ENCODE measurements at places on chromosomes 1 and 21.
A peak's percentile ranks its signal among the peaks of the same experiment; 100 is the strongest.

GRCh38 chr1:209797978-209798639 lies 7.8 kb downstream of the IRF6 start:
- no peak for DNase-seq

DNA sequence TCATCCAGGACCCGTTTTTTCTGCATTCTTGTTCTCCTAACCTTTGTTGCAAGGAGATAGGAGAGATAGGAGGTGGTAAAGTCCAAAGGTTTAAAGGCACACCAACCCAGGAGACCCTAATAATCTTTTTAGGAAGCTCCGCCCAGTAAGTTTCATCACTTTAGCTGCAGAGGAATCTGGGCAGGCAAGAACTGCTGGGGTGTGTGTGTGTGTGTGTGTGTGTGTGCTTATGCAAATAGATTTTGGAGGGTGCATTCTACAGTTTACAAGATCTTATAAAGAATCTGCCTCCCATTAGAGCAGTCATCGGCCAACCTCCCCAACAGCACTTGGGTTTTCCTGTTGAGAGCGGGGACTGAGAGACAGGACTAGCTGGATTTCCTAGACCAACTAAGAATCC lies 3.9 kb upstream of the IL10 start:
- no peak for DNase-seq

GRCh38 chr1:12342401-12343003 lies 112.7 kb downstream of the VPS13D start:
- DNase-seq: no peak

- DNase-seq: no peak
These were observed 10.6 kb upstream of the S100A8 start for GRCh38 chr1:153401461-153401860.

- DNase-seq: no peak
These were observed 19.2 kb downstream of the ST6GALNAC3 start for GRCh38 chr1:76093522-76094312.

DNA sequence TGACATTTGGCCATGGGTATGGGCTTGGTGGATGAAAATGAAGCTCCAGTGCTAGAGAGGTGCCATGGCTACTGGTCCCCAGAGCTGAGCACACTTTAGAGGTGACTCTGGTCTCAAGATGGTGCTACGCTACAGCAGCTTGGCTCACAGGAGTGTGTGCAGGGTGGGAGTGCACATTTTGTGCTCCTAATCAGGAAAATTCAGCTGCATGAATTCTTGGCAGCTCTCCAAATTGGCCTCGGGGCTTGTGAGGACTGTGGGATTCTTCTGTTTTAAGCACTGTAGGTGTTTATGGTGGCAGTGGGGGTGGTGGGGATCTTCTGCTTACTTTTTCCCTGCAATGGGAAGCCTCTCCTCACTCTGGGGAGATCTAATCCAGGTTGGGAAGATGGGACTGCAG lies 17.3 kb upstream of the TIPRL start:
- DNase-seq: no peak

DNA sequence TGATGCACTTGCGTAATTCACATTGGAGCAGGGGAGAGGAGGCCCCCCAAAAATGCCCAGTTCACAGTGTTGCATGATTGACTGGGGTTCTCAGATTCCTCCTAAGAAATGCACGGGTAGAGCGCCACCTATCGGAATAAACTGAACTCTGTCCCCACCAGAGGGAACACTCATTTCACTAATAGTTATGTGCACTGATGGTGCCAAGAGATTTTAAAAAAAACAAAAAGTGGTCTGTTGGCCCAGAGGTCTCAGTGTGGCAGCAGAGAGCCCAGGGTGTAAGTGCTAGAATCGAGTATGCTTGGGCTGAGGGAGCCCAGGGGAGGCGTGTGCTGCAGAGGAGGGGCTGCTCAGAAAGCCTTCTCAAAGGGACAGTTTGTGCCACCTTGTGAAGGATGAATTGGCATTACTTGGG lies 6.9 kb downstream of the PINK1 start:
- peak; percentile 65 for DNase-seq

DNA sequence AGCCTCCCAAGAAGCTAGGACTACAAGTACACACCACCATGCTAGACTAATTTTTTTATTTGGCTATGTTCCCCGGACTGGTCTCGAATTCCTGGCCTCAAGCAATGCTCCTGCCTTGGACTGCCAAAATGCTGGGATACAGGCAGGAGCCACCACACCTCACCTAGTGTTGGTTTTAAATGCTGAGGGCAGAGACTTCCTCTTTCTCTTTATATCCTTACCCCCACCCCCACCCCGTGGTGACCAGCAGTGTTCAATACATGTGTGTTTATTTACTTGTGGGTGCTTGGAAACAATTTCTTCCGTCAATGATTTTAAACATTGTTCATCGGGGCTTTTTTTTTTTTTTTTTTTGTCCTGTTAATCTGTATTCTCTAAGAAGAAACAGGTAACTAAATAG lies 158.9 kb downstream of the ZBTB18 start:
- no peak for DNase-seq

DNA sequence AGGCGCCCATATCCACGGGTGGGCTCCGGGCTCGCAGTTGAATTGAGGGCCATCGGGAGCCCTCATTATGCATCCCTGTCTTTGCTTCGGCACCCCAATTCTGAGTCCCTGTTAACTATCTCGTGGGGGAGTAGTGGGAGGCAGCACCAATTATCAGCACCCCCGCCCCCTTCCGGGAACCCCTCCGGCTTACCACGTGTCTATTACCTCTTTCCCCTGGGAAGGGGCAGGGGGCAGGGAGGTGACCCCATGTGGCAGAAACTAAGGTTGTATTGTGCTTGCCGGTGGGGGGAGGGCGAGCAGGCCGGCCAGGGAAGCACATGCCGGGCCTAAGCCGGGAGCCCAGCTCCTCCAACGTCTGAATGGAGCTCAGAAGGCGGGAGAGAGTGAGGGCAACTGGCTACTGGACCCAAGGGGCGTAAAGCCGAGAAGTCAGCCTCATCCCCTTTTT lies 1.0 kb downstream of the LIN28A start:
- DNase-seq: no peak

GRCh38 chr1:67777016-67777415 lies 56.3 kb downstream of the GNG12 start:
- DNase-seq: no peak

DNA sequence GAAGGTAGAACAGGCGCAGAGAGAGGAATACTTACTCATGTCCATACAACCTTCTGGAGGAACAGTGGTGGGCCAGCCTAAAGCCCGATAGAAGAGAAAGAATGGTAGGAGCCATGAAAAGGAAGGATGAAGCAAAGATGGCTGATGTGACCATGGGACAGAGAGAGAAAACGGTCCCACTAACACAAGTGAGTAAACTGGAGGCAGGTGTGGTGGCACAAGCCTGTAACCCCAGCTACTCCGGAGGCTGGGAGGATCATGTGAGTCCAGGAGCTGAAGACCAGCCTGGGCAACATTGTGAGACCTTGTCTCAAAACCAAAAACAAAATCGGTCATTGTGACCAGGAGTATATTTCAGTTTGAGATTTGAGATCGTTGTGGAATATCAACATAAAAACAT lies 49.4 kb downstream of the C1orf198 start:
- DNase-seq: no peak

- DNase-seq: no peak
These were observed 3.1 kb downstream of the EVA1B start for GRCh38 chr1:36320291-36320761.

GRCh38 chr1:40897513-40897912 lies 35.4 kb upstream of the CITED4 start:
- DNase-seq: no peak

DNA sequence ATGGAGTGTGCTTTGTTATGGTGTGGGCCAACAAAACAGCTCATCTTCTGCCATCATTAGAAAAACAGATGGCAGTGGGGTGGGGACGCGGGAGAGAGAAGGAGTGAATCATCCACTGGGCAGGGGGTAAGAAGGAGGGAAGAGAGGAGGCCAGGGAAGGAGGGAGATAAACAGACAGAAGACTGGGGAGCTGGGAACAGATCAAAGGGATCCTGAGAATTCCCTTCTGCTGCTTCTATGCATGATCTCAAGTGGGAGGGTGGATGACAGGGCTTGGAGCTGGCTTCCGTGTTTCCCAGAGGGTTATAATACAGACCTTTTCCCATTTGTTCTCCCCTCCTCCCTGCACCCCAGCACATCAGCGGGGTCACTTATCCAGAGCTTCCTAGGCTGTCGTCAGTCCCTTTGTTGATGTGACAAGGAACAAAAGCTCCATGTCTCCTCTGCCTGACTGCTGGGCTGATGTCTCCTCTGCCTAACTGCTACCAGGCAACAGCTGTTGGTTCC lies 338.6 kb downstream of the PAPPA2 start:
- peak; percentile 55 for DNase-seq

DNA sequence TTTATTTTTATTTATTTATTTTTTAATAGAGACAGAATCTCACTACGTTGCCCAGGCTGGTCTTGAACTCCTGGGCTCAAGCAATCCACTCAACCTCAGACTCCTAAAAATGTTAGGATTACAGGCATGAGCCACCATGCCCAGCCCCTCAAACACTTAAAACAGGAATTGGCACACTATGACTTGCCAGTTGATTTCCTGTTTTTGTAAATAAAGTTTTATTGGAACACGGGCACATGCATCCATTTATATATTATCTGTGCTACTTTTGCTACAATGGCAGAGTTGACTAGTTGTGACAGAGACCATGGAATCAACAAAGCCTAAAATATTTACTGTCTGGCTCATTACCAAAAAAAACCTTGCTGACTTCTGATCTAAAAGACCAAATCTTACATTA lies 16.0 kb upstream of the YRDC start:
- no peak for DNase-seq

DNA sequence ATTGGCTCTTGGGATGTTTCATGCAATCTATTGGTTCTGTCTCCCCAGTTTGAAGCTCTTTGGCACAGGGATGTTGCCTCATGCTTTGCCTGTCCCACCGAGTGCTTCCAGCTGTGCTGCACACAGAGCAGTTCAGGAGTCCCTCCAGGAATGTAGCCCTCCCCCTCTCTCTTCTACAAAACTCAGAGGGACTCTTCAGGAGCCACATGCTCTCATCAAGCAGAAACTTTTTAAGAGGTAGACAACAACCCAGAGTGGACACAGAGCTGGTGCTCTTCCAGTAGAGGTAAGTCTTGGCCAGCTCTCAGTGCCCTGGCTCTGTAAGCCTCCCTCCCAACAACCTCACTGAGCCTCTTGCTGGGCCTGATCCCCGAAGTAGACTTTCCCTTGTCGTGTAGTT lies 11.6 kb upstream of the ZNF697 start:
- no peak for DNase-seq

GRCh38 chr1:208291923-208292711 lies 47.9 kb upstream of the PLXNA2 start:
- DNase-seq: no peak

GRCh38 chr21:25126564-25126963 lies 480.7 kb downstream of the MRPL39 start:
- no peak for DNase-seq

DNA sequence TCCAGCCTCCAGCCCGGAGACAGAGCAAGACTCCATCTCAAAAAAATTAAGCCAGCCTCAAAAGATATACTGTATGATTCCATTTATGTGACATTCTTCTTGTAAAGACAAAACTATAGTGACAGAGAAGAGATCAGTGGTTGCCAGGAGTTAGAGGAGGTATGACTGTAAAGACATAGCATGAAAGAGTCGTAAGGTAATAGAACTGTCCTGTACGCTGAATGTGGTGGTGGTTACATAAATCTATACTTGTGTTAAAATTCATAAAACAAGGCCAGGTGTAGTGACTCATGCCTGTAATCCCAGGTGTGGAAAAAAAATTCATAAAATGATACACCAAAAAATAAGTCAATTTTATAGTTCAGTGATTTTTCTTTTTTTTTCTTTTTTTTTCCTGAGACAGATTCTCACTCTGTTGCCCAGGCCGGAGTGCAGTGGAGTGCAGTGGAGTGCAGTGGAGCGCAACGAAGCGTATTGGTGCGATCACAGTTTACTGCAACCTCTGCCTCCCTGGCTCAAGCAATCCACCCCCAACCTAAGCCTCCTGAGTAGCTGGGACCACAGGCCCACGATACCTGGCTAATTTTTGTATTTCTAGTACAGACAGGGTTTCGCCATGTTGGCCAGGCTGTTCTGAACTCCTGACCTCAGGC lies 84.9 kb upstream of the CXADR start:
- no peak for DNase-seq

DNA sequence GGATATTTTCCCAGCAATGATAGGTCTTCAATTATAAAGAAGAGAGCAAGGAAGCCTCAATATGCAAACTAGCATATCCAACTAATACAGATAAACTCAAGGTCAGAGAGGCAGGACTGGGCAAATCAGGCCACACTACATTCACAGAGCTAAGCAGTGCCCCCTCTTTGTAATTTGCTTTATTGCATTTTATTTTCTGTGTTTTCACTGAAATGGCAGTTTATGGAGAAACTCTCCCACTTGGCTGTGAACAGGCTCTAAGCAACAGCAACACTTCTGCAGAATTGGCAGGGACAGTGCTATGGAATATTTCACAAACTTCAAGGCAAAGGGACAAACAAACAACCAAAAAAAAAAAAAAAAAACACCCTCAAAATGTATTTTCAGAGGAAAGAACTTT lies 93.4 kb upstream of the SOD1 start:
- DNase-seq: no peak

DNA sequence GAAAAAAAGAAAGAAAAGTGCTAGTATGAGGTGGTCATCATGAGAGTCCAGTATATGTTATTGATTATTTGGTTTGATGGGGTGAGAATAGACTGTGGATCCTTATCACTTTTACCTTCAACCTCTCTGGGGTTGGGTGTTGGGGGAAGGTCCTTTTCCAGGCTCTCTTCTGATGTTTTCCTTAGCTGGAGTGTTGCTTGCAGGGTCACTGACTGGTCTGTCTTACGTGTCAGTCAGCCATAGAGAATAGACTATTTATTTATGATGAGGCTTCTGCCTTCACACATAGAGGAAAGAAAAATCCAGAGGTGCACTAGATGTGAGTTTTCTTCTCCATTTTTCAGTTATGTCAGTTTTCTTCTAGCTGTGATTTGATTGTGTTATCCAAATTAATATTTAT lies 36.5 kb downstream of the MAP3K21 start:
- DNase-seq: no peak

DNA sequence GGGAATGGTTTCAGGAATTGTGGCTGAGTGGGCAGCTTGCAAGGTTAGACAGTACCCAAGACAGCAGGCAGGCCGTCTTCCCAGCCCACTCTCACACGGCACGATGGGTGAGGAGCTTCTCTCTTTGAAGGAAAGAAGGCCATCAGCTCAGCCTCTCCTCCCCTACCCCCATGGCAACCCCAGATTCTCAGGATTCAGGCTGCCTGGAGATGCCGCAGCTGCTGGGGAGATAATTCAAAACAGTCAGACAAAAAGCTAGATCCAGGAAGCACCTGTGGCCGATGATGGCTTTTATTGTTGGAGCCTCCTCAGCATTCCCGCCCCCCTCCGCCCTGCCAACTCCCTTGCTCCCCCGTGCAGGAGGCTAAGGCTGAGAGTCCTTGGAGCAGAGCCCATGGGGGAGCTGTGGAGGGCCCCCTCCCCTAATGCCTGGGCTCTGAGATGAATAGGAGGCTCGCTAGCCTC lies 220.5 kb downstream of the TRABD2B start:
- no peak for DNase-seq

DNA sequence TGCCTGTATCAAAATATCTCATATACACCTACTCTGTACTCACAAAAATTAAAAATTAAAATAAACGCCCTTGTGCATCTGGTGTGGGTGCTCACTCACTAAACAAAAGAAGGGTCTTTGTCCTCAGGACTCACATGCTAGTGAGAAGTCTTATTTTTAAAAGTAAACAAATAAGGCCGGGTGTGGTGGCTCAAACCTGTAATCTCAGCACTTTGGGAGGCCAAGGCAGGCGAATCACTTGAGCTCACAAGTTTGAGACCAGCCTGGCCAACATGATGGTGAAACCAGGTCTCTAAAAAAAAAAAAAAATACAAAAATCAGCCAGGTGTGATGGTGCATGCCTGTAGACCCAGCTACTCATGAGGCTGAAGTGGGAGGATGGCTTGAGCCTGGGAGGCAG lies 51.5 kb downstream of the BCAR3 start:
- DNase-seq: no peak
